Mesothelial cell of epicardium (in vitro differentiated cells): ENCODE measurements at places on chromosomes 7 and 10.

- DNase-seq = peak; percentile 58
Observed at GRCh38 chr7:92836489-92836999, at the start of gene CDK6. TSS of gene CDK6 (minus strand) at chr7:92836573. CDS start at chr7:92833323, 3,250 bp downstream.

DNA sequence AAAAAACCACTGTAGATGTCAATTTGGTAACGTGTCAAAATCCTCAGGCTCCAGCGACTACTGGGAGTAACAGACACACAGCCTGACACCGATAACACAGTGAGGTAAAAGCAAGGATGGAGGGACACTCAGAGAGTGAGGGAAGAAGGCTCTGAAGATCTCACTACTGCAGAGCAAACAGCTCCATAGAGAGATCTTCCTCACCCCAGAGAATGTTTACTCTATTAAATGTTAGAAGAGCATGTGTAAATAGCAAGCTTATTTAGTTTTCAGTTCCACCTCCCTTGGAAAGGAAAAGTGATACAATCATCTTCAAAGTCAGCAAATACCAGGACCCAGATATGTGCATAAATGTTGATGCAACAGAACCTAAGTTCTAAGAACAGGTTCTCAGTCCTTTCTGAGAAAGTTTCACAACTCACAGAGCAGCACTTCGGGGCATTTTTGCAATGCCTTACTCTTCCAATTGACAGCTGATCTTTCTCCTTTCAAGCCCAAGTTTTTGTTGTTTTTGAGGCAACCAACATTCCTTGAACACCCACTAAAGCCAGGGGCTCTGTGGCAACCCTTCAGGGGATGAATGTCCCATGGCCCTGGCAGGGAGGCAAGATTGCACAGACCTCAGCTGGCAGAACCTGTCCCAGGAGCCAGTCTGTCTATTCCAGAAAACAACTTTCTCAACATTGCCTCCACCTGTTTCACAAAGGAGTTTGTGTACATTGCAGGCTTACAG is 177.4 kb downstream of the SFMBT2 start:
- no peak for DNase-seq

GRCh38 chr10:30070001-30070685 is 10.8 kb upstream of the JCAD start:
- no peak for DNase-seq

GRCh38 chr7:6384327-6384726 is 63.4 kb downstream of the DAGLB start:
- DNase-seq = no peak

GRCh38 chr7:3232228-3232627 is 68.8 kb upstream of the SDK1 start:
- peak; percentile 11 for DNase-seq

- DNase-seq = no peak
Observed at GRCh38 chr10:105875050-105875449, 1234.0 kb downstream of the SORCS3 start.

- no peak for DNase-seq
Observed at GRCh38 chr10:75233444-75234016, 2.2 kb downstream of the COMTD1 start.

DNA sequence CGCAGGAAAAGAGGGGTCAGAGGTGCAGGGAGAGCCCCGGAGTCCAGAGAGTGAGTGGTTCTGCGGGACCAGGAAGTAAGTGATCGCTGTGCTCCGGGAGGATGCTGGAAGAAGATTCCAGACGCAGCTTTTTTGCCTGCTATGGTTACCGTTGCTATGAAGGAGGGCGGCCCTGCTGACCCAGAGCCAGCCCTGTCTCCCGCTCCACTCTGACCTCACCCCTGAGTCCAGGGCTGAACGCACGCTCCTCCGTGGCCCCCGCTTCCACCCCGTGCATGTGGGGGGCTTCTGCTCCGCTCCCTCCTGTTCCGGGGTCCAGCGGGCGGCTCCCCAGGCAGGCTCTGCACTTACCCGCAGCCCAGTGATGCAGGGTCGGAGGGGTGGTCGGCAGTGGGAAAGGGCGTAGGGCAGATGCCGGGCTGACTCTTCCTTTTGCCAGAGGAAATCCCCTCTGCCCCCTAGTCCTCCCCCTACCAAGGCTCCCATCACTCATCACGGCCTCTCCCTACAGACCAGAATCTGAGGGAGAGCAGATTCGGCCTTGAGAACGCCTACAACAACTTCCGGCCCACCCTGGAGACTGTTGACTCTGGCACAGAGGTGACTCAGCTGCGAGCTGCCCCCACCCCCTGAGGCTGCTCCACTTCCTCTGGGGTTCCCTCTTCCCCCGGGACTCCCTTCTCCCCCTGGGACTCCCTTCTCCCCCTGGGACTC is 2.7 kb upstream of the MUC17 start:
- DNase-seq = no peak

DNA sequence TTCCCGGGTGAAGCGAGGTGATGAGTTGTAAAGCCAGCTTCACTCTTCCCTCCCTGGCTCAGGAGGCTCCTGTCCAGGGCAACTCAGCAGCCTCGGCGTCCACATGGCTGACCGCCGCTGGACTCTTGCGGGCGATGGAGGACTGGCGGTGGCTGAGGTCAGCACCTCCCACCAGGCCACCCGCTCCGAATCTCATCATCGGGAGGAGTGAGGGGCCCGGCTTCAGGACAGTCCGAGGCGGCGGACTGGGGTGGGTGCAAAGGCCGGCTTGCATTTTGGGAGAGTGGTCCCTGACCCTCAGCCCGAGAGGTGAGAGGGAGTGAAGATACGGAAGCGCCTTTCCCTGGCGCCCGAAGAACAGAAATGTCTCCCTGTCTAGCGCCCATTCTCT is 759 bp downstream of the DNAJB12 start:
- DNase-seq = no peak

- no peak for DNase-seq
Observed at GRCh38 chr10:132644527-132645246, 107.1 kb downstream of the INPP5A start.

GRCh38 chr10:59339351-59339750 is 23.0 kb downstream of the FAM13C start:
- DNase-seq = no peak

GRCh38 chr10:13684252-13684791 is 97.6 kb downstream of the PRPF18 start:
- DNase-seq = peak; percentile 46

GRCh38 chr7:15723841-15724240 is 37.4 kb upstream of the MEOX2 start:
- DNase-seq = no peak

DNA sequence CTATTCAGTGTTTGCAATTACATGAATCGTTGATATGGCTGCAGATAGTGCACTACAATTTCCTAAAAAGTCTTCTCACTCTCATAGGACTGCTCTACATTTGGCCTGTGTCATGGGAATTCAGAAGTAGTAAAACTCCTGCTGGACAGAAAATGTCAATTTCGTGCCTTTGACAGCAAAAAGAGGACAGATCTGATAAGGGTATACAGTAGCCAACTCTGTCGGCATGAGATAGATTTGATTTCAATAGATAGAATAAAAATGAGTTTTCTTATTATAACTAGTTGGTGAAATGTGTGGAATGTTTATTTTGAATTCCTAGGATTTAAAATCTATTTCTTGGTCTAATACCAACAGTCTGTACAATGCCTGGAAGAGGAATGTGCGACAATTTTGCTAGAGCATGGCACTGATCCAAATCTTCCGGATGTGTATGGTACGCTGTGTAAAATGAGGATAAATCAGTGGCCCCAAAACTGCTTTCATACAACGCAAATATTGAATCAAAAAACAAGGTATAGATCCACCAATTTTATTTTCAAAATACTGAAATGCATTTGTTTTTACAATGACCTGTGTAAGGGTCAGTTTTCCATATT is 133.5 kb upstream of the CDK13 start:
- DNase-seq = no peak

GRCh38 chr7:99554939-99555338 is 3.0 kb upstream of the FAM200A start:
- DNase-seq = no peak

- DNase-seq = peak; percentile 59
Observed at GRCh38 chr7:22561321-22561811, 61.4 kb upstream of the STEAP1B start.

DNA sequence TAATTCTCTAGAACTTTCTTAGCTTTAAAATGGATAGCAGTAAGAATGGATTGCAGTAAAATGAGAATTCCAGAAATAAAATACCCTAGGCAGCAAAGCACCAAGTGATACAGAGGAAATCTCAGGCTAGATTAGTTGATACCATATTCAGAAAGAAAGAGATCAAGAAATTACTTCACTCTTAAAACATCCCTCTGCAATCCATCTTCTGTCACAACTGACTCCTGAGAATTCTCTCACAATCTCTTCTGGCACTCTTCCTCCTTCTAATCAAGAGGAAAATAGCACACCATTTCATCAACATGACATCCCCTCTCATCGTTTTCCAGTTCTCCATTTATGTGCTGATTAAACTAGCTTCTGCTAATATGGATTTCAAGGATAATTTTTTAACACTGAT is 42.2 kb upstream of the LAMB1 start:
- no peak for DNase-seq

DNA sequence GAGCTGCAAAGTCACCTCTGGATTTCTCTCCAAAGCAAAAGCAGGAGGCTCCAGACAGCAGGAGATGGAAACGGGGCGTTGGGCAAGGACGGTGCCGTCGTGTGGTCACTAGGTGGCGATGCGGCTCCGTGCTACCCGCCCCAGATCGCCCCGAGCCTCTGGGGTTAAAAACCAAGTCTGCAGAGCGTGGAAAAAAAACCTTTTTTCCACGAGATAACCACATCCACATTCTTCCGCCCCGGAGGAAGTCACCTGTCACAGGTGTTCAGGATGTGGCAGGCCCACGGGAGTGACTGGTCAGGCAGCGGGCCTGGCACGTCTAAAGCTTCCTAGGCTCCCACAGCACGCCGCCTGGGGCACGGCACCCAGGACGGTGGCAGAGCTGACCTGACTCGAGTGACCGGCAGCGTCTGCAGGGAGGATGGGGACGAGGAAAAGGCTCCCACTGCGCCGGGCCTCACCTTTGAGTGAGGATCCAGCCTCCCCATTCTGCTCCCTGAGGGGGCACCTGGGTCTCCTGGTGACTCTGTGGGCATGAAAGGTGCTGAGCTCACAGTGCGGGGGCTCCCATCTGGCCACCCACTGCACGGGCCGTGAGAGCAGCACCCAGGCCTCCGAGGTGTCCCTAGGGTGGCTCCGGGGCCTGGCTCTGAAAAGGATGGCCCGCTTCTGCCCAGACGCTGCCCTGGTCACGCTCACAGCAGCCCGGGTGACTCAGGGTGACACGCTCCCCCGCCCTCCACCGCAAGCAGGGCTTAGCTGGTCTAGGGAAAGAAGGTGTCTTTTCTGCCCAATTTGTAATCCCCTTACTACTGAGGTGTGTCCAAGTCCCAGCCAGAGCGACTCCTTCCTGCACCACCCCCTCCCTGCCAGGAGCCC is 71.3 kb upstream of the TNRC18 start:
- DNase-seq = peak; percentile 87

DNA sequence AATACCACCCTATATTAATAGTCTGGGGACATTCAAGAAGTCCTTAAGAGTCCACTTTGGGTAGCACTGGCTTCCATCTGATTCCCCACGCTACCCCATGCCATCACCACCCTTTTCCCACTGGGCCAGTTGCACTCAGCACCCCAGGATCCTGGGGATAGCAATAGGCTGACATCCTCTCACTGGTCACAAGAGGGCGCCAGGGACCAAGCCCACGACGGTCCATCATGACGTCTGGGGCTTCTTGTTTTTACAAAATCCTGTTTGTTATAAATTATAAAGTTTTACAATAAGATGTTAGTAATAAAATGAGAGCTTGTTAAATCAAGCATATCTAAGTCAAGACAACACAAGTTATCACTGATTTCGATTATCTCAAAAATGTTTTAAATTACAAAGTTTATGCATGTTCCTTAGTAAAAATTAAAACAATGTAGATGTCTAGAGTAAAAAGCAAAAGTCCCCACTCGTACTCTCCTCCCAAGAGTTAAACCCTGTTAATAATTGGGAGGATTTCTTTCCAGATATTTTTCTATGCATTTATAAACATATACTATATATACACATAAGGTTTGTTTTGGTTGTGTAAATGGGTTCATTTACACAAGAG is 15.4 kb downstream of the GPNMB start:
- DNase-seq = peak; percentile 57

DNA sequence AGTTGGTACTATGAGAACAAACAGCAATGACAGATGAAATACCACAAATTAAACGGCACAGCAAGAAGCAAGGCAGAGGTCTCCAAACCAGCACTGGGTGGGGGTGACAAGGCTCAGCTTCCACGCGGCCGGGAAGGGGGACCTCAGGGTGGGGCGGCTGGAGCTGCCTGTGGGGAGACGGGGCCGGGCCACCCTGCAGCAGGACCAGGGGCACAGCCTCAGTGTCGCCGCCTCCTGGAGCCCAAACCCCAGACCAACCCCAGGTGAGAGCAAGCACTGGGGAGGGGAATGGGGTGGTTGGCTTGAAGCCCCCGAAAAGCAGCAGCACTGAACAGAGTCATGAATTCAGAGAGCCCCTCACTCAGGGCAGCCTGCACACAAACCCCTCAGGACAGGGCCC is 49.3 kb upstream of the PRKAR1B start:
- DNase-seq = no peak

DNA sequence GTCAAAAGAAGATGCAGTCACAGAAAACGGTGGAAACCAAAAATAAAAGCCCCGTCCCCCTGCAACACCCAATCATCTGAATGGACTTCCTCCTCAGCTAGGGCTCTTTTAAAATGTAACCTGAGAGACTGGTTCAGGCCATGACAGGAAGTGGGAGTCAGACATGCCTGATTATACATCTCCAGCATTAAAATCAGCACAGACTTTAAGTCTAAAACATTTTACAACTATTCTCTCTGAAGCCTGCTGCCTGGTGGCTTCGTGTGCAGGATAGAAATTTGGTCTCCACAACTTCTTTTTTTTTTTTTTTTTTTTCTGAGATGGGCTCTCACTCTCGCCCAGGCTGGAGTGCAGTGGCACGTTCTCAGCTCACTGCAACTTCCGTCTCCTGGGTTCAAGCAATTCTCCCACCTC is 30.3 kb downstream of the HACD1 start:
- no peak for DNase-seq

- DNase-seq = no peak
Observed at GRCh38 chr10:63375458-63375857, 90.3 kb downstream of the JMJD1C start.

DNA sequence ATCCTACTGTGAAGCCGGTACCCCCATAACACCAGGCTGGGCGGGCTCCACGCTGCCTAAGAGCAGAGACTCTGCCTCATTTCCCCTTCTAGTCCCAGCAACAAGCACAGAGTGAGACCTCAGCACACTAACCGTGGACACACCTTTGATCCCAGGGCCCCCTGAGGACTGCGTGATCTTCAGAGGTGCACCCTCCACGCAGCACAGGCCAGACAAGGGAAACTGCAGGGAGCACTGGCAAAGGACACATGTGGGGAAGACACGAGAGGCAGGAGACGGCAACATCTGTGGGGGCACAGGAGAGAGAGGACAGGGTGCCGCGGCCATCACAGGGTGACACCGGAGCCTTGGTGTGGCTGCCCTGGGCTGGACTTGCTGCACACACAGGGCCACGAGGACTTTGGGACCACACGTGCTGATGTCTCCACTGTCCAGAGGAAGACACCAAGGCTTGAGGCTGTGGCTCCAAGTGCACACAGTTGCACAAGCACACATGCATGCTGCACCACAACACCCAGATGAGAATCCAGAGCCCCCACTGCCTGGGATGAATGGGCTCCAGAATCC is 128.8 kb downstream of the PTPRN2 start:
- no peak for DNase-seq

- DNase-seq = no peak
Observed at GRCh38 chr7:155951554-155952158, 139.4 kb upstream of the SHH start.
